ENCODE measurements at places on chromosomes 11 and 22. TPM values are rescaled to one million over a fixed set of nuclear protein-coding genes. Genes with fewer than 3 reads are reported as not detected.

Gene NNMT
- not detected for total RNA-seq

Gene HEPN1
- not detected for total RNA-seq

Gene OR5P2
- not detected for total RNA-seq

Gene BIK
- total RNA-seq, result 2.6 TPM

Gene CHRM1
- not detected for total RNA-seq

Gene B3GAT1
- total RNA-seq, result not detected

Gene RAD9A
- 47.3 TPM for total RNA-seq

DNA sequence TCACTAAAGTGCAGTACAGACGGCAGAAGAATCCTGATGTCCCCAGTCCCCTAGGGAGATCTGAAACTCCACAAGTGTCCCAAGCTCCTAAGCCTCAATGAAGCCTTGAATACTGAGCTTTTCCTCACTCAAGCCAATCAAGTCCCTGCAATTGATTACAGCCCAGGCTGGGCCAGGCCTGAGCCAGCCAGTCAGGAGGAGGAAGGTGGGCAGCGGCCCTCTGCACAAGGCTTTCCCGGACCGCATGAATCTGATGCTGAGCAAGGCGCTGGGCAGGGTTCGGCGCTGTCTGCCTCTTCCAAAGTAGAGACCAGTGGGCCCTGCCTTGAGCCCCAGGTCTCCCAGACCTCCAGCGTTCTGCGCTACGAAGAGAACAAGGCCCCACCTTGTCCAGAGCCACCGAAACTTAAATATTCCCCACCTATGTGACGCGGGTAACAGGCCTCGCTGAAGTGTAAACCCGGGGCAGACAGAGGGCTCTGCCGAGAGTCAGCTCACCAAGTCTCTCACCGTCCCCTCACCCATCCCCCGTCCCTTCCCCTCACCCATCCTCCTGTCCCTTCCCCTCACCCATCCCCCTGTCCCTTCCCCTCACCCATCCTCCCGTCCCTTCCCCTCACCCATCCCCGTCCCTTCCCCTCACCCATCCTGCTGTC, 63.2 kb downstream of the SCUBE1 start:
- no peak for DNase-seq

DNA sequence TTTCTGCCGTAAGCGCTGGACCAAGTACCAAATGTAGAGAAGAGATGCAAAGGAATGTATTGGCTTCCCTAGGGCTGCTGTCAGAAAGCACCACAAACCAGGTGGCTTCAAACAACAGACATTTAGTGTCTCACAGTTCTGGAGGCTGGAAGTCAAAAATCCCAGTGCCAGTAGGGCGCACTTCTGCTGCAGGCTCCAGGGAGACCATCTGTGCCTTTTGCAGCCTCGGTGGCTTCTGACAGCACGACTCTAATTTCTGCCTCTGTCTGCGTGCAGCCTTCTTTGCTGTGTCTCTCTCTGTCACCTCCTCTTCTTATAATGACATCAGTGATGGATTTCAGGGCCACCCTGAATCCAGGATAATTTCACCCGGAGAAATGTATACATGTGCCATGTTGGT, 2.8 kb downstream of the APOL6 start:
- DNase-seq, result no peak

- DNase-seq, result peak; percentile 23
Measured at GRCh38 chr22:35538801-35539321, 1.8 kb upstream of the RASD2 start.

DNA sequence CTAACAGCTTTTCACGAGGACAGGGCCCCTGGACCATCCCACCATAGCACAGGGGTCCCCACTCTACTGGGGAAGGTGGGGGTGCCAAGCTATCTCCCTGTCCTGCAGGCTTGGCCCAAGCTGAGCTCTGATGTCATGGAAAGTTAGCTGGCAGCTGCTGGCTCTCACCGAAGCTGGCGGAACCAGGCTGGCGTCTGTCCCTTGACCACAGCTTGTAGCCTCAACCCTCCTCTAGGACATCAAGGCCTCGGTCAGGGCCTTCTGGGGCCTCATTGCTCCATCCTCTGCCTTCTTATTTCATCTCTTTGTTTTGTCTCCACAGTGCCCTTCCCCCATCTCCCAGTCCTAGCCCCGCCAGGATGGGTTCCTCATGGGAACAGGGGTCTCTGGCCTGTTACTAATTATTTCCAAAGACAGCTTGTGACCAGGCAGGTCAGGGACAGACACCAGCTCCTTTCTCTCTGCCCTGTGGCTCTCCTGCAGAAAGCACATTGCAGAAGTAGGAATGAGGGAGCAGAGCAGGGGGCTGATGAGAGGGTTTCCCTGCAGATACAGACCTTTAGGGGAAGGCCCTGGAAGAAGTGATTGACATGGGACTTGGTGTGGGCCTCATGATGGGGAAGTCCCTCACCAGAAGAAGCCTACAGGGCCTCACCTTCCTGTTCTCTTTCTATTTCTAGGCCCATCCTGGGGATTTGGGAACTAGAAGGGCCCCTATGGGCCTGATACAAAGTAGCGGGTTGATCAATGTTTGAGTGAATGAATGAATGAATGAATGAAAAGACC, 97.5 kb upstream of the ALX4 start:
- DNase-seq, result no peak

DNA sequence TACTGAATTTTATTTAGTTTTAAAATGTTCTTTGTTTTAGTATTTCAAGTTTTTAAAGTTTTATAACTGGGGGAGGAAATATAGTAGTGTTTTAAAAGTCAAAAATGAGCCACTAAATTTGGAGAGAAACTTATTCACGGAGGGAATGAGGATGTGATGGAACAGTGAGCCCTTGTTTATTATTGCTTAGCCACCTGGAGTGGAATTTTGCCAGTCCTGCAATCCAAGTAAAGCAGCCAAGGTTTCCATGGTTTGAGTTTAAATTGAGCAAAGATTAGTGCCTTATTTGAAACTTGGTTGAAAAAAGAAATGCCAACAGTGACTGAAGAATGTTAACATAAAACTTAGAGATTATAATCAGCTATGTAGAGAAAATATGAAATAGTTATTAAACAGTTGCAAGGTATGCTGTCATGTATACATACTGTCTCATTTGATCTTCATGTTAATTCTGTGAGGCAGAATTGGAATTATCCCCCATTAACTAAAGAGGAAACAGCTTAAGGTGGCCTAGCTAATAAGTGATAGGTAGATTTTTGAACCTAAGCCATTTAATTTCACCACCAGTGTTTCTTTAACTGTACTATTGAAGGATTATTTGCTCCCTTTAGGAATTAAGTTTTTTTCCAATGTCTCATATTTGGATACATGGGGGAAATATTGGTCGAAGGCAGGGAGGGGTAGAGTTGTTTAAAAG, 36.4 kb downstream of the SWAP70 start:
- no peak for DNase-seq

- no peak for DNase-seq
Measured at GRCh38 chr11:88012456-88012855, 162.8 kb downstream of the RAB38 start.

DNA sequence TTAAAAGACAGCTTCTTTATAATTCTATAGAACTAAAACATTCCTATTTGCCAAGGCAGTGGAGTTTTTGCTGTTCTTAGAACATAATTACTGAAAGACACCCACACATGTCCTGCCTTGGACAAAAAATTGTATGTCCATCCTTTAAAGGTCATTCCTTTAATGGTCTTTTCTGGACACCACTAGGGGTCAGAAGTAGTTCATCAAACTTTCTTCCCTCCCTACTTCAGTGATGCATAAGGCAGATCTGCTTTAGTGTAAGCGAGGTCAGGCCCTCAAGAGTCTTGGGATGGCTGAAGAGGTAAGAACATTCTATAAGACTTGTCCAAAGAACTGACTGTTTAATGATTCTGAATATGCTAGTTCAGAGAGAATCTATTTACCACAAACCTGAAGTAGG, 4.3 kb upstream of the OR51V1 start:
- DNase-seq, result no peak

DNA sequence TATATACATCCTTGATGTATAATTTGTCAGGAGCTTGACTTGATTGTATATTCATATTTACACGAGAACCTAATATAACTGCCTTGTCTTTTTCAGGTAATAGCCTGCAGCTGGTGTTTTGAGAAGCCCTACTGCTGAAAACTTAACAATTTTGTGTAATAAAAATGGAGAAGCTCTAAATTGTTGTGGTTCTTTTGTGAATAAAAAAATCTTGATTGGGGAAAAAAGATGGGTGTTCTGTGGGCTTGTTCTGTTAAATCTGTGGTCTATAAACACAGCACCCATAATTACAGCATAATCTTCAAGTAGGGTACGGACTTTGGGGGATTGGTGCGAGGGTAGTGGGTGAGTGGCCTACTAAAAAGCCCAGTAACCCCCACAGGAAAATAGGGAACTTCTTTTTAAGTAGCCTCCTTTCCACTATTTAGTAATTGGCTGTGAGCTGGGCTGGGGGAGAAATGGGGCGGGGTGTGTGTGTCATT, 7.5 kb downstream of the MALAT1 start:
- no peak for DNase-seq

GRCh38 chr11:65615950-65616574, 486 bp downstream of the PCNX3 start:
- DNase-seq, result no peak

DNA sequence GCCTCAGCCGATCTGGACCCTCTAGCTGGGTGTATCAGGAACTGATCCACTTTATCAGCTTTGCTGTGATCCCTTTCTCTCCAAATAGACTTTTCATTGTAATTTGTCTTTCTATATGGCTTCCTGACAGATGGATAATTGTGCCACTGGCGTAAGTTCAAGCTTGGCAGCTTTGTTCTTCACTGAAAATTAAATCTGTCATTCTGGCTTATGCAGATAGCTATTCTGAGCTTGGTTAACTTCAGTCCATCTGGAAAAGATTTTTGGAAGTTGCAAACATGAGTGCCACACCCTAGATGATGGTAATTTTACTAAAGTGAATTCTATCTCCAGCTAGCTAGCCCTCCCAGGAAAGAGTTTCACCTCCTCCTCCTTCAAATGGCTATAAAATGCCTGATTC, 8.1 kb downstream of the OR5A2 start:
- no peak for DNase-seq

- no peak for DNase-seq
Measured at GRCh38 chr22:20259327-20259688, 8.8 kb downstream of the RTN4R start.

GRCh38 chr11:44416776-44417175, 106.8 kb upstream of the ALX4 start:
- DNase-seq, result no peak

DNA sequence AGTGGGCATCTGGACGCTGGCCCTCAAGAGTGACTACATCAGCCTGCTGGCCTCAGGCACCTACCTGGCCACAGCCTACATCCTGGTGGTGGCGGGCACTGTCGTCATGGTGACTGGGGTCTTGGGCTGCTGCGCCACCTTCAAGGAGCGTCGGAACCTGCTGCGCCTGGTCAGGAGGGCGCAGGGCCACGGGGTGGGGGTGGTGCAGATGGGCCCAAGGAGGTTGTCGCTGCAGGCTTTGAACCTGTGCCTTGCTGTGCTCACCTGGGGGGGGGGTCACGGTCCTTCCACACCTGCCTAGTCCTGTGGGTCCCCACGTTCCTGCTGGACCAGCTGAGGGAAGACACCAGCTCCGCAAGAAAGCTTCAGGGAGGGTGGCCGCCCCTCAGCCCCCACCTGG, 3.5 kb downstream of the CD151 start:
- DNase-seq, result no peak

DNA sequence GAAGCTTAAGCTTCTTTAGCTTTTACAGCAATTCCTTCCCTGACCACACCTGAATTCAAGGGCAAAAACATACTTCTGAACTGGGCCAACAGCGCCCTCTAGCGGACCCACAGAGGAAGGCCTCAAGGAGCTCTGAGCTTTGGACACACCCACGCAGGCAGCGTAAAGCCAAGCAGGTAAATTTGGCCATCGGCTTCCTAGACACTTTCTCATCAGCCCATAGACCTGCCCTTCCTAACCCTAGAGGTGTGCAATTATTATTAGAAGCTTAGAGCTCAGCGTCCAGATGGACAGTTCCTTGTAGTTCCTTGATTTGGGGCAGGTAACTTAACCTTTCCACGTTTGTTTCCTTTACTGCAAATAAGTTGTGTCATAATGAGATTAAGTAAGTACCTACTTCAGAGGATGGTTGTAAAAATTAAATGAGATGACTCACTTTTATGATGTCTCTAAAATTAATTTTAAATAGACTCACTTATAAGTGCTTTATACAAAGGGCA, 25.7 kb upstream of the HMGXB4 start:
- peak; percentile 54 for DNase-seq

DNA sequence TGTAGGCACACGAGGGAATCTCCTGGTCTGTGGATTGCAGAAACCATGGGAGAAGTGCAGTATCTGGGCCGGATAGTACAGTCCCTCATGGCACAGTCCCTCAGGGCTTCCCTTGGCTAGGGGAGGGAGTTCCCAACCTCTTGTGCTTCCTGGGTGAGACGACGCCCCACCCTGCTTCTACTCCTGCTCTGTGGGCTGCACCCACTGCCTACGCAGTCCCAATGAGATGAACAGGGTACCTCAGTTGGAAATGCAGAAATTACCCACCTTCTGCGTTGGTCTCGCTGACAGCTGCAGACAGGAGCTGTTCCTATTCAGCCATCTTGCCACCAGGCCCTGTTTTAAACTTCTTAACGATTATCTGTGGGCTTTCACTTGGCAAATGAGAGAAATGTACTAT, 157.2 kb upstream of the CARD18 start:
- DNase-seq, result no peak
